Spinal cord (tissue), 10 donors: ENCODE measurements at places on chromosomes 2 and 18. TPM values are rescaled to one million over a fixed set of nuclear protein-coding genes. Genes with fewer than 3 reads are reported as not detected.

LOXHD1 gene
- 0.20 TPM for total RNA-seq

MBD1 gene
- 68.7 TPM for total RNA-seq

NCKAP5 gene
- 10.6 TPM for total RNA-seq

CDKL4 gene
- total RNA-seq, result 9.1 TPM

SERPINB13 gene
- not detected for total RNA-seq

TGFA gene
- total RNA-seq, result 7.8 TPM

MOCOS gene
- 0.77 TPM for total RNA-seq

AKAIN1 gene
- total RNA-seq, result 0.77 TPM

RNF152 gene
- 58.2 TPM for total RNA-seq

DNAJC27 gene
- total RNA-seq, result 22.0 TPM

SLC9A2 gene
- total RNA-seq, result 1.0 TPM

SERPINB4 gene
- total RNA-seq, result not detected

LYG2 gene
- total RNA-seq, result not detected

RGPD8 gene
- total RNA-seq, result 31.8 TPM

COLEC11 gene
- 31.1 TPM for total RNA-seq

USP40 gene
- 40.2 TPM for total RNA-seq

CROCC2 gene
- total RNA-seq, result 0.30 TPM

ITPRIPL1 gene
- 7.5 TPM for total RNA-seq

RESP18 gene
- 1.1 TPM for total RNA-seq

LRP2 gene
- total RNA-seq, result 2.3 TPM

IKZF2 gene
- total RNA-seq, result 13.9 TPM

VAPA gene
- 279 TPM for total RNA-seq

TMEM17 gene
- 6.0 TPM for total RNA-seq

ZC3H6 gene
- total RNA-seq, result 17.6 TPM

ANKRD23 gene
- 5.6 TPM for total RNA-seq

FOSL2 gene
- 13.3 TPM for total RNA-seq
